Articular chondrocyte of knee joint (primary cell): ENCODE measurements at places on chromosomes 16 and 17. TPM values are rescaled to one million over a fixed set of nuclear protein-coding genes. Genes with fewer than 3 reads are reported as not detected.

RNF227 gene
- total RNA-seq, result 2.3 and 3.0 TPM in 2 replicates

RASL10B gene
- total RNA-seq, result 0.91 and 1.4 TPM in 2 replicates

ADAD2 gene
- not detected in 2 replicates for total RNA-seq

KRTAP4-6 gene
- total RNA-seq, result not detected in 2 replicates

POLR2C gene
- total RNA-seq, result 83.2 and 101 TPM in 2 replicates

ENDOV gene
- total RNA-seq, result 15.2 and 17.3 TPM in 2 replicates

ZNF785 gene
- total RNA-seq, result 10.5 and 11.1 TPM in 2 replicates

SLC5A11 gene
- total RNA-seq, result not detected in 2 replicates

CISD3 gene
- 3.8 and 4.6 TPM in 2 replicates for total RNA-seq
